BJ (cell line): ENCODE measurements at places on chromosomes 3 and 15. TPM values are rescaled to one million over a fixed set of nuclear protein-coding genes. Genes with fewer than 3 reads are reported as not detected.

Gene PRKCD
- polyA plus RNA-seq, result 24.2 and 33.5 TPM in 2 replicates

DNA sequence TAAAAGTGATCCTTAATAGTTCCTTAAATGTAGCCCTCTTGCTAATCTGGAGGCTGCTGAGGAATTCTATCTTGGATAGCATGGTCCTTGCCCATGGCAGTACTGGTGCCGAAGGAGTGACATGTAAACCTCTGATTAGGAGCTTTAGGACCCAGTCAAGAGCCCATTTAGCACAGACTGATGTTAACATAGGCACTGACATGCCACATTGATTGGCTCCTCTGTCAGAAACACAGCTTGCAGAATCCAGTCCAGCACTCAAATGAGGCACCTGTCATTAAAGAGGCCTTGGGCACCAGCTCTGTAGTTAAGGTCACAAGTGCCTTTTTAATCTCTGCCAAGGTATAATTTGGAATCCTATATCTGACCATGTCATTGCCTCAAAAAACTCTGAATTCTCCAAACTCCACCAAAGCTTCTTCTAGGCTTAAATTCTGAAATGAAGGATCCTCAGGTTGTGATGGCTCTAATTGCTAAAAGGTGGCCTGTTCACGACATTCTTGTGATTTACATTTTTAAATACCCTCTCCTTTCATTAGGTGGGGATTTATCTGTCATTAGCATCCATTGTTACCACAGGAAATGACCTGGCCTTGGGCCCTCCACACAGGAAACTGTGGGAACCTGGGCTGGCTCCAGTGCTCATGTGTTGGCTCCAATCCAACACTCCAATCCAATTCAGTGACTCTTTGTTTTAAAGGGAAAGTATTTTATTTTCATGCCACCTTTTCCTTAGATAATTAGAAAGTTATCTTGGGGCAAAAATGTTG is 57.3 kb upstream of the RNF7 start:
- DNase-seq, result no peak

Gene GATM
- 0.10 and 0.17 TPM in 2 replicates for polyA plus RNA-seq

DNA sequence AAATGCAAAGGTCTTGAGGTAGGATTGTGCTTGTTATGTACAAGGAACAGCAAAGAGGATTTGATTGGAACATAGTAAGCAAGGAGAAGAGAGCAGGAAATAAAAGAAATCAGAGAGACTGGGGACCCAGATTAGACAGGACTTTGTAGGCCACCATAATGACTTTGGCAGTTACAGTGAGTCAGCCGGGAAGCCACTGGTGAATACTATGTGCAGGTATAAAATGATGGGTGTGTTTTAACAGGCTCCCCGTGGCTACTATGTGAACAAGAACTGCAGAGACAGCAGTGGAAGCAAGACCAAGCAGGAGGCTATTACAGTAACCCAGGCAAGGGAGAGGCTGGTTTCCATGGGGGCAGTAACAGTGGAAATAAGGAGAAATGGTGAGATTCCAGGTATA is 55.2 kb downstream of the NPTN start:
- no peak for DNase-seq

- no peak for DNase-seq
Measured at GRCh38 chr15:101068961-101069653, 149.9 kb downstream of the LRRK1 start.

- no peak for DNase-seq
Measured at GRCh38 chr15:57403566-57404325, 27.4 kb downstream of the CGNL1 start.

Gene ETV5
- polyA plus RNA-seq, result 24.1 and 27.7 TPM in 2 replicates

Gene GNAT1
- not detected in 2 replicates for polyA plus RNA-seq

GRCh38 chr15:35986191-35986721 is 440.3 kb upstream of the DPH6 start:
- no peak for DNase-seq

DNA sequence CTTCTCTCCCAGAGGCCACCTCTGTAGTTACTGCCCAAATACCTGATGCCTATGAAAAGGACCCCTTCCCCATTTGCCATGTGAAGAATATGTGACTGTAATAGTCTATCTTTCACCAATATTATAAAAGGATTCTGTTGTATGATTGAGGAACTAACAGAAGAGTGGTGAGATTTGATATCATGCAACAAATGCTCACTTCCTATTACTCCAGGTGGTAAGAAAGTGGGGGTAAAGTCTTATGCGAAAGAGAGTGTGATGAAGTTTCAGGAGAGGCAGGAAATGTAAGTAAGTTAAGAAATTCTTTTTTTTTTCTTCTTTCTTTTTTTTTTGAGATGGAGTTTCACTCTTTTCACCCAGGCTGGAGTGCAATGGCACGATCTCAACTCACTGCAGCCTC is 24.4 kb upstream of the RAP2B start:
- DNase-seq, result no peak

DNA sequence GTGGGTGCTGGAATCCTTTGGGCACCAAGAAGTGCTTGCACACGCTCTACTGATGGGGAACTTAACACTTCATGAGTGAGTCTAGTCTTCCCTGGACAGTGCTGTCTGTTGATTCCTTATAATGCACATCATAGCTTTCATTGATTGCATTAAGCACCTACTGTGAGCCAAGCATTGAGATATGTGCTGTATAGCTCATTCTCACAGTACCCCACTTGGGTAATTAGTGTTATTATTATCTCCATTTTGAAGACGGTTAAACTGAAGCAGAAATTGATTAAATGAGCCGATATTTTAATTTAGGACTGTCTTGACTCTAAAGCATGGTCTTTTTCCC is 504 bp upstream of the PDHB start:
- no peak for DNase-seq

DNA sequence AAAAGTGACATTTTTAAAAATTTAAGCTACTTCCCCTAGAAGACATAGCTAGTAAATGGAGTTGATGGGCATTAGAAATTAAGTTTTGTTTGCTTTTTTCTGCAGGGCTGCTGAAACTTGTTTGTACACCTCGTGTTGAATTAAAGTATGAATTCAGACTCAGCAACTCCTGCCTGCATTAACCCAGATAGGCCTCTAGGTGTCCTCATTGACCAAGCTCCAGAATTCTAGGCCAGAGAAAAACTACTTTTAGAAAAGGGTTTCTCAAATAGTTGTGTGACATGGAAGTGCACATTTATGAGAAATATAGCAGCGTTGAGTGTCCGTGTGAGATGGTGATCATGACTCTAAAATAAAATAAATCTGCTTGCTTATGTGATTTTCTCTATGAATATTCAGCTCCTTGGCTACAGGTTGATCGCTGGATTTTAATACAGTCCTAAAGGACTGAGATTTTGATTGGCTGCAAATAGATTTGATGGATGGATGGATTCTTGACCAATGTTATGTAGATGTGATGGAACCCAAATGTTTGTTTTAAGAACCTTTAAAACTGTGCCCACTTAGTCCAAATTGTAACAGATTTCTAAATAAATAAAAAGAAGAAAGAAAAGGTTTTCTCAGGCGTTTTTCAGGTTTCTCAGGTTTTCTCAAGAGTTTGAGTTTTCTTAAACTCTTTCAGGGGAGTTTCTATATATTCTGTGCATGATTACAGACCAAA is 39.4 kb upstream of the LMOD3 start:
- DNase-seq, result no peak

Gene SNURF
- 3.1 and 5.3 TPM in 2 replicates for polyA plus RNA-seq

GRCh38 chr15:48479751-48480150 is 148.5 kb downstream of the DUT start:
- no peak for DNase-seq

DNA sequence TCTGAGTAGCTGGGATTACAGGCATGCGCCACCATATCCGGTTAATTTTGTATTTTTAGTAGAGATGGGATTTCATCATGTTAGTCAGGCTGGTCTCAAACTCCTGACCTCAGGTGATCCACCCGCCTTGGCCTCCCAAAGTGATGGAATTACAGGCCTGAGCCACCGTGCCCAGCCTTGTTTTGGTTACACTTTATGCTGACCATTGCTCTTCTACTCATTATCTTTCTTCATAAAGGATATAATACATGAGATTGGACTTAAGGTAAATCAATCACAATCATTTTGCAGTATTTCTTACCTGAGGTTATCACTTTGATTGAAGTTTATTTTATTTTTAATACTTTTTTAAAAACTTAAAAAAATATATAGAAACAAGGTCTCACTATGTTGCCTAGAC is 2.2 kb upstream of the LEO1 start:
- no peak for DNase-seq

- DNase-seq, result no peak
Measured at GRCh38 chr3:152264378-152264777, 4.4 kb upstream of the MBNL1 start.

DNA sequence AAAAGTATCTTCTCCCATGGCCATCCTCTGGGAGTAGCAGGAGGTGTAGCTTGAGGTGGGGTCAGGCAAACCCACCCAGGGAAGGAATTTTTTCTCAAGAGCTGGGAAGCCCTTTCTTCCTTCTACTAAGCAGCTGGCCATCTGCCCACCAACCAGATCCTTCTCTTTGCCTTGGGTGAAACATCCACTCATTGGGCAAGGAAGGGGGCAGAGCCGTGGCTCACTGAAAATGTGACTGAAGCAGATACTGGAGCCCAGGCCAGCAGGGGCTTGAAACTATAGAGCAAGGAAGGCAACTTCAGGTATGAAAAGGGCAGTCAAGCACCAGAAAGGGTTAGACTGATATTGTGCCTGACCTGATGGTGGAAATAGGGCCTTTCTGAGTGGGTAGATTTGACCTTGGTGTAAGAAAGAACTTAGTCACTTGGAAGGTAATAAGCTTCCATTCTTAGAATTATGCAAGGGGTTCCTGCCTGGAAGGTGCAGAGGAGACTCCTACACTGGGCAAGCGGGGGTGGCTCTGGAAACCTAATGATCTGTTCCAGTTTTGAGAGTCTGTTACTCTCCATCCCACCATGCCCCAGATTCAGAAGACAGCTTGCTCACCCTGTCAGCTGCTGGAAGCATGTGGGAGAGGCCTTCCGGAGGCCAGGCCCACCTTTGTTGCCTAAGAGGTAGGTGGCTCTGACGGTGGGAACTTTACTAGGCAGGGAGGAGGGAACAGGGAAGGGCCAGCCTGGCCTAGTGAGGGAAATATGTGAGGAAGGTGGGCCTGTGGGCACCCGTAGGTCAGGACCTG is 22.0 kb upstream of the PLA2G4E start:
- DNase-seq, result no peak

DNA sequence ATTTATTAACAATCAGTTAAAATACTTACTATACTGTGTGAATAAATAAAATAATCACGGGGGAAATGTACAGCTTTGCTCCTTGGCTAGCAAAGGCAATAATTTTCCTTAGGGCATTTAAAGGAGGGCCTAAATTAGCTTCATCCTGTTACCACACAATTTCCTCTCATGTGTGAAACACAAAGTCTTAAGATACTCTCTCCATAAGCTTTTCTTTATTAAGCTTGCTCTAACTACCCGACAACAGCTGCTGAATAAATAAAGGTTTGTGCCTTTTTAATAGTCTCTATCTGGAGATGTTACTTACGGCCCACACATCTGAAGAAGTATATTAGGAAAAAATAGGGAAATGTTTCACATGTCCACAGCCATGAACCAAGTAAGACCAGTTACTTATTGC is 29.7 kb downstream of the ZNF106 start:
- no peak for DNase-seq

Gene GOLGA8Q
- 0.32 and 0.50 TPM in 2 replicates for polyA plus RNA-seq

DNA sequence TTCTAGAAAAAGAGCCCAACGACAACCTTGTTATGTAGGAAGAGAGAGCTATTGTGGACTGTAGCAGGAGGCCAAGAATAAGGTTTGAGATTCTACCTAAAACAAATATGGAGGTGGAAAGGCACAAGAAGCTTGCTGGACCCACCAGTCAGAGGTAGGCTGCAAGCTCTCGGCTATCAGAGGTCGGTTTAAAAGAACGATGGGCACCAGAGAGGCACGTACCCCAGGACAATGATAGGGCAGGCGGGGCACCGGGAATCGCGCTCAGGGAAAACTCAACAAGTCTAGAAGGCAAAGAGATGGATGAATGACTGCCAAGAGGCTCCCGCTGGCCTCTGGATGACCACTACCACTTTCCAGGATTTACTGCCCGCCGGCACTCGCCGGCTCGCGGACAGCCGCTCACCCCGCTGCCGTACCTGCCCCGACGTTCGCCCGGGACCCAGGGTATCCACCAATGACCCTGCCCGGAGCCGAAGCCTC is 1.1 kb downstream of the HDGFL3 start:
- no peak for DNase-seq

- peak; percentile 4 for DNase-seq
Measured at GRCh38 chr3:152524198-152525140, 255.7 kb downstream of the MBNL1 start.

Gene LRRIQ4
- not detected in 2 replicates for polyA plus RNA-seq

Gene PARP15
- 0.05 and 0.09 TPM in 2 replicates for polyA plus RNA-seq

DNA sequence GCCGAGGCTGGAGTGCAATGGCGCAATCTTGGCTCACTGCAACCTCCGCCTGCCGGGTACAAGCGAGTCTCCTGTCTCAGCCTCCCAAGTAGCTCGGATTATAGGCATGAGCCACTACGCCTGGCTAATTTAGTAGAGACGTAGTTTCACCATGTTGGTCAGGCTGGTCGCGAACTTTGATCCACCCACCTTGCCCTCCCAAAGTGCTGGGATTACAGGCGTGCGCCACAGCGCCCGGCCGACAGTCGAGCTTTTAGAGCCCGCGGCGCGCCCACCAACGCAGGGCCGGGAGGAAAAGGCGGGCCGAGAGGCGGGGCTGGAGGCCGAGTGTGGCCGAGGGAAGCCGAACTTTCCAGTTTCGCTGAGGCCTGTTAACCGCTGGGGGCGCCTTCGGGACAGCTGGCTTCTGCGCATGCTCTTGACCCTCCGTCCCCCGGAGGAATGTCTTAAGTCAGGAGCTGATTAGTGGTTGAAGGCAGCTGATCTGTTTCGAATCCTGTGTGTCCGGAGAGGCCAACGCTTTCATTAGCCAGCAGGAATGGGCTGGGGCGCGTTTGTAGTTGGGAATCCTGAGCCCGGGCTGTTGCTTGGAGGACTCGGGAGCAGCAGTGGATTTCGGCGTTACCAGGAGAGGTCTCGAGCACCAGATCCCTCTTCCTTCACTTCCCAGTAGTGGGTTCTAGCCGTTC is 10.0 kb downstream of the RPLP1 start:
- peak; percentile 89 for DNase-seq

Gene VEPH1
- 17.9 and 27.8 TPM in 2 replicates for polyA plus RNA-seq

DNA sequence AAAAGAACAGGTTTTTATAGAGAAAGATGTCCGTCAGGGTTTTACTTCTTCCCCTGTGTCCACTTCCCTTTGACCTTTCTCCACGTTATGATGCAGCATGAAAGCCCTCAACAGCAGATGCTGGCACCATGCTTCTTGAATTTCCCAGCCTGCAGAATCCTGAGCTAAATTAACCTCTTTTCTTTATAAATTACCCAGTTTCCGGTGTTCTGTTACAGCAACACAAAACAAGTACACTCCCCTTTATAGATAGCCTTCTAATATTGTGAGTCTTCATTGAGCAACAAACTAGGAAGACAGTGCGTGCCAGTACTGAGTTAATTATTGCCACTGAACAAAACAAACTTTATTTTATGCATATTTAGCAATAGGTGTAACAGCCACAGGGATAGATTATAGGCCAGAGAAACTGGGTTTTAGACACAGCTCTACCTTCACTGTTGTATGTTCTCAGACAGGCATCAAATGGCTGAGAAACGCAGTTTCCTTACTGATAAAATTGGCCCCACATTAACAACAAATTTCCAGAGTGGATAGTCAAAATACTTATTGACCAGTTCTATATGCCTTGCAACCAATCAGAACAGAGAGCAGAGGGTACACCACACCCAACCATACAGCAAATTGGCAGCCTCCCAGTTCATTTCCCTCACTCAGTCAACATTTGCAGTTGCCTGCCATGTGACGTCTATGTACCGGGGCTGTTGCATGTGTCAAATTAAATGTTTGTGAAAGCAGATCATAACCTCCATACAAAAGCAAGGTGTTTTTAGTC is 14.4 kb upstream of the TBL1XR1 start:
- DNase-seq, result no peak
